ENCODE measurements at places on chromosomes 11 and 22. TPM values are rescaled to one million over a fixed set of nuclear protein-coding genes. Genes with fewer than 3 reads are reported as not detected.

- DNase-seq, result no peak
These were observed 42.4 kb upstream of the MAPK1 start for GRCh38 chr22:21909871-21910270.

DNA sequence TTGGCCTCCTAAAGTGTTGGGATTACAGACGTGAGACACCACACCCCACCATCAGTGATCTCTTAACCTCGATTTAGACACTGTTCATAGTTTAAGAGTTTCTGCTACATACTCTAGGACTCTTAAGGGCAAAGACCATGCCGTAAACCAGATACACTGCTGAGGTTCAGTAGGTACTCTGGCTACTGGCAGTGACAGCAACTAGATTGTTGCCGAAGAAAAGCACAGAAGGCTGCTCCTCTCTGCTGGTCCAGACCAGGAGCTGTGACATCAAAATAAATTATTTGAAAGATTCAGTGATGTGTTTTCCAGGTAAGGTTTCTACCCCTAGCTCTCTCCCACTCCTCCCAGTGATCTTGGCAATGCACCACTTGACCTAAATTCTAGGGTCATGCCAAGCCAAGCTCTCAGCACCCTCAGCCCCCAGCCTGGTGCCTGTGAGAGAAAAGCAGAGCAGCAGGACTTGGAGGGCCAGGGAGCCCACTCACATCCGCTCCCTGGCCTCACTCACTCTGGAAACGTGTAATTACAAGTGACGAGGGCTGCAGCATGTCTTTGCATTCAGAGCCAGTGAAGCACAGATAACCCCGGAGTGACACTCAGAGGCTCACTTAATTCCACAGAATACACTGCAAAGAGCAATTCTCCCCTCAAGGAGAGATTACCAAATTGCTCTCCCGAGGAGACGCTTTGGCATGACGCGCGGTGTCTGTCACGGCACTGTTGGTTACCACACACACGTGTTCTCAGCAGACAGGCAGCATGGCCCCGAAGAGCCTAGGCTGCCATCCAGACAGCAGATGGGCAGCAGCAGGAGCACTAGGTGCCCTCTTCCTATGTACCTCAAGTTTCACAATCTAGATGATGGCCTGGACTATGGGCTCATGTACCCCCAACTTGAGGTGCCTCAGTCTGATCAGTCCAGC is 96.9 kb upstream of the PITPNB start:
- no peak for DNase-seq

DNA sequence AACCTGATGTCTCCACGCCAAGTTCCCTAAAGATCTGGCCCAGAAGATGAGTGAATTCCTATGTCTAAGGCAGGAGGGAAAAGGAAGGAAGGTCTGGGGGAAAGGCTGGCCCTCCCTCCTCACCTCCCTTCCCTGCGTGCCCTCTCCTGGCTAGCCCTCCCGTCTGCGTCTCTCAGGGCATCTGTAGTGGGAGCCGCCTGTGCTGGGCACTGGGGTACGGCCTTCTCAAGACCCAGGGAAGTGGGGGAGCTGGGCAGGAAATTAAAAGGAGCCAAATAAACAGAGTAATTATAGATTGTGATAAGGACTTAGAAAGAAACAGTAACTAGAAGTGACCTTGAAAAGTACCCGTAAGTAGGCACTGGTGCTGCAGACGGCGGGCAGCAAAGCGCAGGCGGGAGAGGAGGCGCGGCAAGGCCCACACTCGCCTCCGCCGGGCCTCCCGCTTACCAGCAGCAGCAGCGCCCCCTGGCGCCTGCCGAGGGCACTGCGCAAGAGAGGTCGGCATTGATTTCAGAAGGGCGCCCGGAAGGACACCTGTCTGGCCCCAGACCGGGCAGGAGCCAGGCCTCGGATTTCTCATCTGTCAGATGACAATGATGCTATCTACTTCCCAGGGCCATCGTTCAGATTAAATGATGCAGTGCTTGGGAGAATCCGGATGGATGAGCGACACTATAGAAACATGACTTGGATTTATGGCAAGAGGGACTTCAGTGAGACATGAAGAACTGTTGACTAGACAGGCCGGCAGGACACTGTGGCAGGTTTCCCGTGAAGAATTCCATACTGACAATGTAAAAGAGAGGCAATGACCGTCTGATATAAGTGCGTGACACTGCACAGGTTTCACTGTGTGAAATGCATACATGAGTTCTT is 7.3 kb downstream of the KCNJ1 start:
- DNase-seq, result no peak

DNA sequence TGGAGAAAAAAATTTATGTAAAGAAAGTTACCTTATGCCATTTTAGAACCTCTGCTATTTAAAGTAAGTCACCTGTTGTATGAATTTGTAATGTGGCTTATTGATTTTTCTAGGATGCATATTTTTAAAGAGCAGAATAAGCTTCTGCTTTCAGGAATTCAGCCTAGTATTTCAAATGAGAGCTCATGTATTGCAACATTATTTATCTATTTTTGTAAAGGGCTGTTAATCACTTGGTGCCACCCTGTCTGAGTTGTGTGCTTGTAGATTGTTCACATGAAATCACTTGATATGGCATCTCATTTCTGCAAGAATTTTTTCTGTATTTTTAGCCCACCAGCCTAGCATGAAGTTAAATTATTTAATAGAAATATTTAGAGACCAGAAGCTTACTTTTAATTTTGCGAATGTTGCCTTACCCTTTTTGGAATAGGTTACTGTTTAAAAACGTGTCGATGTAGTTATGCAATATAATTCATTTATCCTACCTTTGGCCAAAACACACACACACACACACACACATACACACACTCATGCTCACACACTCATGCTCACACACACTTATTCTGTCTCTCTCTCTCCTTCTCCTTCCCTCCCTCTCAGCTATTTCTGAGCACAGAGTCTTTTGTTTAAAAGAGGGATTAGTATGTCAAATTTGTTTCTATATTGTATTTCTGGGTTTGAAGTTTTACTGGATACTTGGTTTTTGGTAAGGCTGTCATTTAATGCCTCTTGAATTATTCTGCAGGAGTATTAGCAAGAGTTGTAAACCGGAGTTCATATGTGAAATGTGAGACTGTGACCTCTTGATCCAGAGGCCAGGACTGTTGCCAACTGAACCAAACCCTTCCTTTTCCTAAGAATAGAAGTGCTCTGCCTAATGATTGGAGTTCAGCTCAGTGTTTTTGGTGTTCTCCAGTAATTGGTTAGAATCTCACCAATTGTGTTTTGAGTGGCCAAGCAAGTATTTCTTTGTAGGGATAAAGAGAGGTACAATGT is 34.4 kb downstream of the YAP1 start:
- DNase-seq, result no peak

- no peak for DNase-seq
These were observed 24.1 kb upstream of the CELSR1 start for GRCh38 chr22:46561435-46561905.

TMEM132A gene
- 7.5 TPM for polyA plus RNA-seq

DNA sequence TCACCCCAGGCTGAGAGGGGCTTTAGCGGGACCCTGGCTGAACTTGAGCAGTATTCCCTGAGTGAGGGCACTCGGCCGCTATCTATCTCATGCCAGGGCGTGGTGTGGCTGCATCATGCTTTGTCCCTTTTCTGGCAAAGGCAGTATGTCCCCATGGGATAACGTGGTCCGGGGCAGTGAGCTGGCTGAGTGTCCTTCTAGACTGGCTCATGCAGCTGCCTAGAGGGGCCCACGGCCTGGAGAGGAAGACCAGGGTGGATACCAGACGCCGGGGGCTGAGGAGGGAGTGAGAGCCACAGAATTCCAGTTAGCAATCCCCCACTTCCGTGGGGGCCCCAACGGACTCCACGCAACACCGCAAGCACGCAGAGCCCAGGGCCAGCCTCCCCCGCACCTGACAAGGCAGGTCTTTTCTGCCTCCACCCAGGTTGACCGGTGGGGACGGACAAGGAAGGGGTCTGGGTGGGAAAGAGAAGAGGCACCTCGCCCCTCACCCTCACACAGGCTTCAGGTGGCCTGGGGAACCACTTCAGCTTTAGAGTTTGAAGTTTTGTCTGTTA is 15.5 kb downstream of the NFAM1 start:
- no peak for DNase-seq

GRCh38 chr22:20392983-20393704 is 807 bp upstream of the ZNF74 start:
- no peak for DNase-seq

DNA sequence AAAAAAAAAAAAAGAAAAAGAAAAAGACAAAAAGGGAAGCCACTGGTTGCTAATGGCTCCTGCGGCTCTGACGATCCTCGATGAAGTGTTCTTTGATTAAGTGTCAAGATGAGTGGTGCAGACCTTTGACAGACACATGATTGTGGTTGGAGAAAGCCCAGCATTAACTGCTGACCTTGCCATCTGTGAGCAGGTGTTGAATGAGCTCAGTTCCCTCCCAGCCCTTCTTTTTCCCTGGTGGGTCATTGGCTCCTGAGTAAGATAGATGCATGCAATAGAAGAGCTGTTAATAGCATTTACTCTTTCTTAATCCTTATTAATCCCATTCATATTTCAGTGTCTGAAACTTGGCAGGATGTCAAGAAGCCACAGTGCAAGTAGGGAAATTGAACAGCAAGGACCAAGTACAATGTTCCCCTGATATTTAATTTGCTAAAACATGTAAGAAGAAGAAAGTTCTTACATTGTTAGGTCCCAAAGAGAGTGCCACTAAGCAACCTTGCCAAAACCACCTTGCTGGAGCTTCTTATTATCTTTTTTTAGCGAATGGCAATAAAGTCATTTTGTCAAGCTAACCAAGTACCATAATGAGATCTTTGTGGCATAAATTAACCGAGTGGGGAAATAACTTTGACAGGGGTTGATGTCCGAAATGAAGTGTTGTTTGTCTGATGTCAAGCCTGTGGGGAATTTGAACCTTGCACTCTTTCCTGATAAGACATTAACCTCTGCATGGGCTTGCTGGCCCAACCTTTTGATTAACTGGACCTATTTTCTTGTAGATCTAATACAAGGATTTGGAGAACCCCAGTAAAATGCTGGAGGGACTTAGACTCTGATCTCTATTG is 113.7 kb downstream of the PTPRJ start:
- DNase-seq, result no peak

SLC1A2 gene
- polyA plus RNA-seq, result 0.44 TPM

- DNase-seq, result no peak
These were observed 303.7 kb upstream of the PLET1 start for GRCh38 chr11:112564228-112564955.

- DNase-seq, result no peak
These were observed 250.2 kb downstream of the SWAP70 start for GRCh38 chr11:9914064-9914463.

GRCh38 chr11:119641983-119642745 is 86.8 kb downstream of the NECTIN1 start:
- DNase-seq, result no peak

DNA sequence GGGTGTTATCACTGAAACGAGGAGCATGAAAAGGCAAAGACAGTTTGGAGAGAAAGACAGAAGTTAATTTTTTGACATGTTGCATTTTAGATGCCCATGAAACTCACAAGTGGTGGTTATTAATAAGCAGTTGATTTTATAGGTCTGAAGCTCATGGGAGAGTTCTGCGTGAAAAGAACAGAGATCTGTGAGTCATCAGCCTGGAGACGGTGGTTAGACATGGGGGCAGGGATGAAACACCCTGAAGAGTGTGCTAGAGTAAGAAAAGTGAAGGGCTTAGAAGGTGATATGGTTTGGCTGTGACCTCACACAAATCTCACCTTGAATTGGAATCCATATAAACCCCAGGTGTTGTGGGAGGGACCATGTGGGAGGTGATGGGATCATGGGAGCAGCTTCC is 289.1 kb upstream of the ISX start:
- DNase-seq, result no peak

GRCh38 chr11:102453302-102453695 is 734 bp upstream of the TMEM123 start:
- DNase-seq, result peak; percentile 43

FOLR1 gene
- polyA plus RNA-seq, result 0.18 TPM

DNA sequence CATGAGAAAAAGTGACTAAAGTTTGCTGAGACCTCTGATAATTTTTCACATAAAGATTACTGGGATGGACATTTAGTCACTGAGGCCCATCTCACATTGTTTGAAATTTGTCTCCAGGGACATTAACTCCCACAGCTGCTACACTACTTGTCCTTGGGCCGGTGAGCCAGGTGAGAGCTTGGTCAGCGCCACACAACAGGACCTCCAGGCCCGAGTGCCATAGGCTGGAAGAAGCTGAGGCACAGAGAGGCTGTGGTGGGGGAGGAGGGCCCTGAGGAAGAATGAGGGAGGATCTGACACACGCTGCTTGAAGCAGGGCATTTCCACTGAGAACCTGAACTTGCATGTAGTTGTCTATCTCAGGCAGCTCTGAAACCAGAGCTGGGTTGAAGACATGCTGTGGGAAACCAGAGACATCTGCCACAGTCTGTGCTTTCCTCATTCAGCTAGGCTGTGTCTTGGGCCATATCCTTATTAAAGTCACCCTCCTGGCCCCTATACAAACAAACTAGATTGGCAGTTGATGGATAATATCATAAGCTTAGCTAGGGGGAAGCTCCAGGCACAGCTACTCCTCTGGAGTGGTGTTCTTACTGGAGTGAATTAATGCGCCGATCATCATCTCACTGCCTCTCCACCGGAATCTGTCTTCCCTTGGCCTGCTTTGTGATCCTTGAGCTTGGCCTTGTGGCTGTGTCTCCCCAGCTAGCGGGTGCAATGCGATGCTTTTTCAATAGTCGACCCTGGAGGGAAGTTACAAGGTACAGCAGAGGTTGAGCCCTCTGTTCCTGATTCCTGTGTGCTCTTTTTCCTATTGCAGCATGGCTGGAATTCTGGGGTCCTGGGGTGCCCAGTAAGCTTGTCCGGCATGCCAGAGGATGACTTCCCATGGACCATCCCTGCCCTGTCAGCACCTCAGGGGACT is 225.3 kb upstream of the B3GAT1 start:
- no peak for DNase-seq

- no peak for DNase-seq
These were observed 61.4 kb downstream of the EFCAB6 start for GRCh38 chr22:43750751-43751150.

- peak; percentile 71 for DNase-seq
These were observed at the start of gene TUBGCP6 for GRCh38 chr22:50244420-50245213. Gene TUBGCP6, minus strand, starts transcription at chr22:50245023. Its CDS starts 564 bp downstream, at chr22:50244459.

DNA sequence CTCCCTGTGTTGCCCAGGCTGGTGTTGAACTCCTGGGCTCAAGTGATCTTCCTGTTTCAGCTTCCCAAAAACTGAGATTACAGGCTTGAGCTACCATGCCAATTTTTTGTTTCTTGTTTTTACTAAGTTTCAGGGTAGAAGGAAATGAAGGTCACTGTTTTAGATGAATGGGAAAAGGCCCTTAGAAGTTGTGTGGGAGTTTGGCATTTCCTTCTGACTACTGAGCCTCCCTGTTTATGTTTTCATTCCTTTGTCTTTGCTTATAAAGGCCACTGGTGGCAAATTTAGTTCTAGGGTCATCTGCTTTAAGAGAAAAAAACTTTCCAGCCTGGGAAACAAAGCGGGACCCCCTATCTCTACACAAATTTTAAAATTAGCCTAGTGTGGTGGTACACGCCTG is 22.1 kb downstream of the SRPRA start:
- DNase-seq, result no peak

WT1 gene
- polyA plus RNA-seq, result 0.05 TPM

RBMXL2 gene
- polyA plus RNA-seq, result not detected

B4GALNT4 gene
- polyA plus RNA-seq, result 5.1 TPM

KCNA4 gene
- 0.03 TPM for polyA plus RNA-seq

ENTHD1 gene
- not detected for polyA plus RNA-seq

Measured in urinary bladder (tissue), 4 donors.